ENCODE measurements at places on chromosomes 2 and 18. TPM values are rescaled to one million over a fixed set of nuclear protein-coding genes. Genes with fewer than 3 reads are reported as not detected.

The COL4A4 gene
- total RNA-seq = 0.02 TPM

The C2orf80 gene
- total RNA-seq = not detected

The NGEF gene
- total RNA-seq = 0.18 TPM

The FOXI3 gene
- not detected for total RNA-seq

The RUFY4 gene
- 0.36 TPM for total RNA-seq

The CYBRD1 gene
- 0.51 TPM for total RNA-seq

The PLEK gene
- 1.9 TPM for total RNA-seq

The SOX11 gene
- not detected for total RNA-seq

The TXNDC9 gene
- 29.5 TPM for total RNA-seq

The BOLL gene
- total RNA-seq = not detected

The NYAP2 gene
- not detected for total RNA-seq

The ACTR2 gene
- 446 TPM for total RNA-seq

The GAD1 gene
- 0.38 TPM for total RNA-seq

The PRKAG3 gene
- not detected for total RNA-seq

The CNTNAP5 gene
- total RNA-seq = not detected

The CD207 gene
- total RNA-seq = not detected

The FZD7 gene
- total RNA-seq = 0.93 TPM

The DCC gene
- not detected for total RNA-seq

The PKP4 gene
- total RNA-seq = 37.0 TPM

The GREB1 gene
- total RNA-seq = 0.43 TPM

The PMAIP1 gene
- total RNA-seq = 16.9 TPM

The SPATS2L gene
- total RNA-seq = 23.5 TPM

The CFC1B gene
- not detected for total RNA-seq

The ASTL gene
- total RNA-seq = 0.48 TPM

The NT5DC4 gene
- not detected for total RNA-seq

The LBX2 gene
- total RNA-seq = 0.35 TPM

The MOGAT1 gene
- total RNA-seq = not detected

The CNGA3 gene
- total RNA-seq = not detected

The ACKR3 gene
- total RNA-seq = 5.4 TPM

The PLCD4 gene
- 0.29 TPM for total RNA-seq

Measured in activated naive CD4-positive, alpha-beta T cell treated with anti-CD3 and anti-CD28 coated beads, Interleukin-2, amount 10 ng/mL, durations not matched to agents 5 hours and 36 hours (primary cell).